NCI-H446 treated with DMSO at 0.1 percent for 48 hours (cell line): ENCODE measurements at places on chromosomes 7 and 10.

DNA sequence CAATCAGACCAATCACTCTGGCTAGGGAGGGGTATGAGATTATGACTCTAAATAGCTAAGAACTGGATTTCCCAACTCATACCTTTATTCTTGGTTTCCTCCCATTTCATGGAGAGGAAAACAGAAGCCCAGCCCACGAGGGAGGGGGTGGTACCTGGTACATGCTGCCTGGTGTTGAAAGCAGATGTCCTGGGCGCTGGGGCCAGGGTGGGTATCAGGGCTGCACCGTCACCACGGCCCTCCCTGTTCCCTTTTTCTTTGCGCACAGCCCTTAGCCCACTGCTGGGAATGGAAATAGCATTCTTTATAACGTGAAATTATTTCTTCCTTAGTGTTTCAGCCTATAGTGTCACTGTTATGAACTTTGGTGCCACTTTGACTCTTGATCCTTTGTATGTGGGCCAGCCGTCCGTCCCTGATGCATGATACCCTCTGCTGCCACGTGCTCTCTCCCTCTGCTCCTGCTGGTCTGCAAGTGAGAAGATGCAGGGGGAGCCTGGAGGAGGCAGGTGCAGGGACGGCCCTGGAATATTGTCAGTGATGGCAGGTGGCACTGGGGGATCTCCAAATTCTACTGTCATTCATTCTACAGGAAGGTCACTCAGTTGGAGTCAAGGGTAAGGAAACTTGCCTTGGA is 158.5 kb downstream of the CDH23 start:
- no peak for DNase-seq

DNA sequence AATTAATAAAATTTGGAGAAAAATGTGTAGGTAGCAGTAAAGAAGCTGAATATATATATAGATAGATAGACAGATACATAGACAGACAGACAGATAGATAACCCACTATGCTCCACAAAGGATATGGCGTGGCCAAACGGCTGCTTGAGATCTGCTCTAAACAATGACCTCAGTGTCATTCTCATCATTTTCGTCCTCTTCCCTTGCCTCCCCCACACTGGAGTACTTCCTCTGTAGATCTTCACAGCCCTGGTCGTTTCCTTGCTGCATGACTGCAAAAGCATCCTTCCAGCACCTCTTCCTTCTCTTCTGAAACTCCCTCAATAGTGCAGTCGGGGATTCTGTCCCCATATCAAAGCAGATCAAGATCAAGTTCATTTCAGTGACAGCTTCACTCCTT is 35.6 kb upstream of the ATP6V0A4 start:
- DNase-seq = no peak

GRCh38 chr10:102115775-102116174 is 4.4 kb downstream of the LDB1 start:
- no peak for DNase-seq

DNA sequence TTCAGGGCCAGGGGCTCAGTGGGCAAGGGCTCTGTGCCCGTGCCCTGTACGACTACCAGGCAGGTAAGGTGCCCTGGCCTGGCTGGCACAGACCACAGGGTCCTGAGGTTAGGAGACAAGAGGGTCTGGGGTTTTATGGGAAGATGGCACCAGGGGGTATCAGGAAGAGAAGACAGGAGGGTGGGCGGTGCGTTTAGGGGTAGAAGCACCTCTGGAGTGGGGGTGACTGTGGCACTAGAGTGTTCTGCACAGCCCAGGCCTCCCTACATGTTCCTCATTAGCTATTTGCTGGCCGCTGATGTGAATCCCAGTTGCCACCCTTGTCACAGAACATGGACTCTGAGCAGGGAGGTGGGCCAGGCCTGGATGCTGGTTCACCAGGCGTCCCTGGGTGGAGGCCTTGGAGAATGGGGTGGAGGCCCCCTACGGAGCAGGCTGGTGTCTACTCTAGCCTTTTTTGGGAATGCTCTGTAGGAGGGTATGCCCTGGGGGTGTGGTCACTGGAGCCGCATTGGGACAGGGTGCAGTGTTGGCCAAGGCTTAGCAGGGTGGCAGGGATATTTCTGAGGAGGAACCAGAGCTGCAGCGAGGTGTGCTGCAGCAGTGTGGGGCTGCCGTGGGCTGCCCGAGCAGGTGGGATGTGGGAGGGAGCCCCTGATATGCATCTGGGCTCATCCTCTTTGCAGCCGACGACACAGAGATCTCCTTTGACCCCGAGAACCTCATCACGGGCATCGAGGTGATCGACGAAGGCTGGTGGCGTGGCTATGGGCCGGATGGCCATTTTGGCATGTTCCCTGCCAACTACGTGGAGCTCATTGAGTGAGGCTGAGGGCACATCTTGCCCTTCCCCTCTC is 5.0 kb downstream of the PGAM2 start:
- no peak for DNase-seq

DNA sequence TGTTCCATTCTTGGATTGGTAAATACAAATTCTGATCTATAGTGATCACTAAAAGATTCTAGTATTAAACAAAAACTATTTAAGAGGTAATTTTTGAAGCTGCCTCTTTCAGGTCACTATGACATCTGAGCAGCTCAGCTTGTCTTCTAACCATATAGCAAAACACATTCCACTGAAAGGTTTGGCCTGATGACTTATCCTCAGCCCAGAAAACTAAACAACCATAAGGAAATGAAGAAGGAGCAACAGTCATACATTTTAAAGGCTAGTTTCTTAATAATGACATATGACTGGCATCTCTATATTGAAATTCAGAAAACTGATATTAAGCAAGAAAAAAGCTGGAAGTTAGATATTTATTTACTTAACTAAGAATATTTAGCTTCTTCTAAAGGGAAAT is 24.6 kb downstream of the NT5C2 start:
- no peak for DNase-seq

DNA sequence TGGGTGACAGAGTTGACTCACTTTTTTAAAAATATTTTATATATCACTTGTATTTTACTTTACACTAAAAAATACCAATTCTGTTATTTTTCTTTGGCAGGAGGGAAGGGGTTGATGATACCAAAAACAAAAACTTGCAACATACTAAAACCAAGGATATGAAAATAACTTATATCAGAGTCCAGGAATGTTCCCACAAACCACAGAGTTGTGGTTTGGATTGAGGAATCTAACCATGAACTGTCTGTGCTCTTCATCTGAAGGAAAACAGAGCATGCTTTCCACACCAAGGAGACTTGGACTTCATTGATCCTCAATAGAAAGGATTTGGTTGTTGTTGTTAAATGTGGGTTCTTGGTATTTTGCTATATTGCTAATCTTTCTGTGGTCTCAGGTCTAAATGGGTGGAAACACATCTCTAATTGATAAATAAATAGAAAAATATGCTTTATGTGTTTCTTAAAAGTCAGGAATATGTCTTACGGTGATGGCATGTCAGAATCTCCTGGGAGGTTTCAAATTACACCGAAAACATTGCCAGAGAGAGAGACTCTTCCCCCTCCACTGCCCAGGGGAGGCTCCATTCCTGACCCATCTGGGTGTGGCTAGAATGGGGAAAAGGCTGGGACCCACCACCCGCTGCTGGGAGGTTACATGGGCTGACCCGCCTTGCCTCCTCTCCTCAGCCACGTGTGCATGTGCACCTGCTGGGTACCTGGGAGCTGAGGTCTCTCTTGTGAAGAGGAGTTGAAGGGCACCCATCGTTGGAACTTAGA is 46.9 kb upstream of the STK17A start:
- no peak for DNase-seq

- no peak for DNase-seq
These were observed 28.0 kb downstream of the MYOF start for GRCh38 chr10:93454146-93454545.

DNA sequence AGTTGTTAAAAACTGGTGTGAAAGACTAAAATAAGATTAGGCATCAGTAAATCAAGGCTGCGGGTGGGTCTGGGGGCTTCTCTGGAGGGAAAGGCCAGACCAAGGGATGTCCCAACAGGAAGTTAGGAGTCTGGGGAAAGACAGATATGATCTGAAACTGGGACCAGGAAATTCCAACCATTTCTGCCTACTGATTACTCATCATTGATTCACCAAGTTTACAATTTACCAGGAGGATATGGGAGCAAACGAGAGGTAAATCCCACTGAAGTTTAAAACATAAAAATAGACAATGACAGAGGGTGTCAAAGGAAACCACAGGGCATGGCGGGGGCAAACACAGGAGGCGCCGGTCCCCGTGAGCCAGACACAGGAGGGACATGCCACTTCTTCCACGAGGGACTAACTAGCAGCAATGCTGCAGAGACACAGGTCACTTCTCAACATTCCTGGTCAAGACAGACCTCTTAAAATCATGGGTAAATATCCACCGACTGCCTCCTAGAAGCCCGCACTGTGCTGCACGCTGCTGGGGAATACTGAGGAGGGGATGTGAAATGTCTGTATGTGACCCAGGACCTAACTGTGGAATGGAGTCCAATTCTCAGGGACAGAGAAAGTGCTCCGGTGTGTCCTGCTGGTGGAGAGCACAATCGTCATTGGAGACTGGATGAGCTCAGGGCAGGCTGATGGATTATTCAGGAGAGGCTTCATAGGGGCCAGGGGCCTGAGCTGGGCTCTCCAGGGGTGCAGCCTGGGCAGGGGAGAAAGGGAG is 153.4 kb upstream of the KLF14 start:
- no peak for DNase-seq

DNA sequence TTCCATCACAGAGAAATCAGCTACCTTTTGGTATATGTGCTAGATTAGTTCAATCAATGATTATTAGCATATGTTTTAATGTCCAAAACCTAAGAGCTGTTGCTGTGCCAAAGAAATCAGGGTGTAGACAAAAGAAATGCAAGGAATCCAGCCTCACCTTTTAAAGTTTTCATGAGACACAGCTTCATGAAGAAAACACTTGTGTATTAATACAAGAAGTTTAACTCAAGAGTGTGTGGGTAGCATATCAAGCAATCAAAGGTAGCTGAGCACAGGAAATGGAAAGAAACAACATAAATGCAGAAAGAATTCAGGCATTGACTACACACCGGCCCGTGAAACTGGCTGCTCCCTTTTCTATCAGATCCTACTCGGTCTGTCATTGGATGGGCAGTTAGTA is 76.0 kb upstream of the CAV2 start:
- no peak for DNase-seq

- DNase-seq = no peak
These were observed 415.6 kb downstream of the EXOC4 start for GRCh38 chr7:133668296-133669060.

DNA sequence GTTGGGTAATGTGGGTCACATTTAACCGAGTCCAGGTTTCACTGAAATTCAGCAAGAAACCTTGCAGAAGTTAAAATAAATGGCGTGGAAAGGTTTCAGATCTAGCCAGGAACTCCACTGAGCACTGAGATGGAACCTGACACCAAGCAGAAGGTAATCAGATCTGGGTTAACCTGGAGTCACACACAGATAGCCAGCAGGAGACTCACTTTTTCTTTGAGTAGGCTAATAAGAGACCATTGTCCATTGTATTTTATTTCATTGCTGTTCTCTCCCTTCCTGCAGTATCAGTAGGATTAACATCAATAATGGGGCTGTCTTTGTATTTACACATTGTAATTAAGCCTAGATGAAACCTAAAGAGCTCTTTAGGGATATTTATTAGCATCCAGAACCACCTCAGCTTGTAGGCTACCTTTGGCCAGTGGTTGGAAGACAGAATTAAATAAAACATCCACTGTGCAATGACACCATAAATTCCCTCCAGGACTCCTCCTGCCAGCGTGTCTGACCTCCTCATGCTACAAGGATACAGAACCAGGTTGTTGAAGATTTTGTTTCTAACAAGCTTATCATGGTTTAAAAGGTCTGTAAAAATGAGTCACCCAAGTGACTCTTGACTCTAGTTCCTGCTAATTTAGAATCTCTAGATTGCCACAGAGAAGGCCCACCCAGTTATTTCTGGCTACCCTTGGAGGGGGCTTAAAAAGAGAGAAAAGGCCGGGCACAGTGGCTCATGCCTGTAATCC is 151.1 kb downstream of the SORCS1 start:
- DNase-seq = no peak

DNA sequence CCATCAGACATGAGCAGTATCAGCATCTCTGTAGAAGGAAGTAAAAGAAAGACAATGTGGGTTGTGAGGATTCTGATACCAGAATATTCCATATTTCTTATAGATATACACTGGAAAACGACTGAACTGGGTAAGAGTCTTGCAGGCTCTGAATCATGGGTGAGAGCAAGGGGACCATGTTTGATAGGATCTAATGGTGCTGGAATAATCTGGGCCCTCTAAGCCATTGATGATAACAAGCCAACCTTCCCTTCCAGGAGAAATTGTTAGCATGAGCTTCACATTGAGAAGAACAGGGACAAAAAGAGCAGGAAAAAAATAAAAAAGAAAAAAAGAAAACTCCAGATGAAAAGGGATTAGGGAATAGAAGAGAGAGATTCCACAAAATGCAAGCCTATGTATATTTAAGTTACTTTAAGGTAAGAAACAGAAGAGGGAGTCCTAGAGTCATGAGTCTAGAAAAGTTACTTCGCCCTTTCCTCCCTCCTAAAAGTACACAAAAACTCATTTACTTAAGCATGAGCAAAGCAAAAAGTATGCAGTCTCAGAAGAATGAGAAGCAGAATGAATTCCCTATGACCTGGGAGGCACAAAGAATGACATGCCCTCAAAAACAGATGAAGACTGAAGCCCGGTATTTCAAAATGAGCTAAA is 181.9 kb downstream of the TMEM26 start:
- DNase-seq = no peak

GRCh38 chr10:126734967-126735366 is 64.5 kb upstream of the C10orf90 start:
- DNase-seq = no peak

DNA sequence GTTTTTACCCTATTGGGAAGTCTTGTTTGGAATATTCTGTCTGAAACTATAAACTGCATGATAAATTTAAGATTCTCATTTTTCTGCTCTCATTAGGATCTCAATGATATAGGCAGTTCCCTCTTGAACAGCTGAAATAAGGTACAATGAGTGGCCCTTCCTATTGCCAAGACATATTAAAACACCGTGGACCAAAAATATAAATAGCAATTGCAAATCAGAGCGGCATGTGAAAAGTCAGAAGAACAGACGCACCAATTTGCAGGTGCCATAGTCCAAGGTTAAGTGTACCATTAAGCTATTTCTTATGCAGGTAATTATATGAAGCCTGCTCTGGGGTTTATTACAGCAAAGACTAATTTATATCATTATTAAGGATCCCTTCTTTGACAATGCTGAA is 920.8 kb upstream of the CELF2 start:
- no peak for DNase-seq

GRCh38 chr7:104106108-104106905 is 101.5 kb downstream of the ORC5 start:
- no peak for DNase-seq

GRCh38 chr10:110916554-110917346 is 2.2 kb downstream of the BBIP1 start:
- DNase-seq = peak; percentile 8

DNA sequence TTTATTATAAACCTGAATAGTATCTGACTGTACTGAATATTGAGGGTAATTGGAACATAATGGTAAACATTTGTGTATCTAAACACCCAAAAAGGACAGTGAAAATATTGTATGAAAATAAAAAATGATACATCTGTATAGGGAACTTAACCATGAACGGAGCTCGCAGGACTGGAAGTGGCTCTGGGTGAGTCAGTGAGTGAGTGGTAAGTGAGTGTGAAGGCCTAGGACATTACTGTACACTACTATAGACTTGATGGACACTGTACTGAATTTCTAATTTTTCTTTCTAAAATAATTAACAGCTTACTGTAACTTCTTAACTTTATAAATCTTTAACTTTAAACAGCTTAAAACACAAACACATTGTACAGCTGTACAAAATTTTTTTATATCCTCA is 454.5 kb upstream of the FZD8 start:
- DNase-seq = no peak
